ENCODE measurements at places on chromosomes 2 and 18.

GRCh38 chr2:40032650-40033319, 253.7 kb upstream of the THUMPD2 start:
- no peak for DNase-seq

GRCh38 chr2:120669121-120669952, 66.3 kb upstream of the GLI2 start:
- DNase-seq, result no peak

GRCh38 chr18:74184875-74185274, 36.6 kb downstream of the TIMM21 start:
- DNase-seq, result no peak

- DNase-seq, result no peak
Measured at GRCh38 chr2:234462218-234462992, 34.5 kb downstream of the ARL4C start.

DNA sequence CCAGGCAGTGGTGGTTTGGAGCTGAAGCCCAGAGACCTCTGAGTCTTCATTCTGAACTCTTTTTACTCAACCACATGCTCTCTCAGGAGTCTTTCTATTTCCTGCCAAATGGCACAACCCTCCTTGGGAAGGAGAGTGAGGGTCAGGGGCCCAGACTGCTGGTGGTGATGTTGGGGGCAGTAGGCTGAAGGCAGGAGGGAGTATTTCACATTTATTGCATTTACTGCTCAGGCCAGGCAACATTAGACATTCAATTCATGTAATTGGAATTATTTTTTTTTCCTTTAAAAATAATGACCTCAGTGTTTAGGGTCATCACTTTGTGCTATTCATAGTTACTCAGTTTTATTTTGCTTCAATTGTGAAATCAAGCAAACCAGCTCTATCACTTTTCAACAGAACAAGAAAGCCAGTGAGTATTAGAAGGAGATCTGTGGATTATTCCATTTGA, 311.3 kb upstream of the NT5C1B start:
- no peak for DNase-seq

- no peak for DNase-seq
Measured at GRCh38 chr2:147482111-147482895, 362.5 kb upstream of the ACVR2A start.

- no peak for DNase-seq
Measured at GRCh38 chr2:238869293-238870124, 21.6 kb downstream of the TWIST2 start.

- no peak for DNase-seq
Measured at GRCh38 chr2:67006373-67006960, 390.7 kb upstream of the ETAA1 start.

DNA sequence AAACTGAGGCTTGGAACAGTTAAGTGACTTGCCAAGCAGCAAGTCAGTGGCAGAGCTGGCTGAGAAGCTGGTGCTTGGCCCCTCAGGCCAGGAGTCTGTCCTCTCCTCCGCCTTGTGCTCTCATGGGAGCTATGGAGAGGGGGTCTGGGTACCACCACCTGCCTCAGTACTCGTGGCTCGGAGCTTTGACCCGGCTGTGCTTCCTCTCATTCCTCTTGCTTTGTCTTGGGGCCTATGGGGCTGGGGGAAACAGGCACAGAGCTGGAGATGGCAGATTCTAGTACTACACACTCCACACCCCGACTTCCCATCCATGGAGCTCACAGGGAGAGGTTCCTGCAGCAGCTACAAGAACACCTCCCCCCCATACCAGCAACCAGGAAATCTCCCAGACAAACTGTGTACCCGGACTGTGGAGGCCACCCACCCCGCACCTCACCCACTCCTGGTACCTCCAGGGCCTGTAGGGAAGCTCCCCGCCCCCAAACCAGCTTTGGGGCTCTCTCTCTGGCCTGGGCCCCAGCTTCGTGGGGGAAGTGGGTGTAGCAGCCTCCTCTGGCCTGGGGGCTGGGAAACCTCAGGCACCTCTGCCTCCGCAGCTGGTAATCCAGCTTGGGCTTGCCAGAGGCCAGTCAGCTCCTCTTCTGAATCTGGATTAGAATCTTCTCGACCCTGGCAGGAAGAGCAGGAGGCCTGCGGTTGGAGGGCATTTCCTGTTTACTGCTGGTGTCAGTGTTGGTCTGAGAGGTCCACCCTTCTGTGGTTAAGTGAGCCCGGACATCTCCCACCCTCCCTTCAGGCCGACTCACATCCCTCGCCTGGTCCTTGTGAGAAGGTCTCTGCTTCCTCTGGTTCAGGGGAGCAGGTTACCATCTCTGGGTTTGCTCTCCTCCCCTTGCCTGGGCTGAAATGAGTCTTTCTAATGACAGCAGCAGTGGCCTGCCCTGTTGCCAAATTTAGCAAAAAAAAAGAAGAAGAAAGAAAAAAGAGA, 22.3 kb upstream of the RHOB start:
- no peak for DNase-seq

GRCh38 chr2:102434655-102435381, 11.9 kb downstream of the IL18RAP start:
- DNase-seq, result no peak

DNA sequence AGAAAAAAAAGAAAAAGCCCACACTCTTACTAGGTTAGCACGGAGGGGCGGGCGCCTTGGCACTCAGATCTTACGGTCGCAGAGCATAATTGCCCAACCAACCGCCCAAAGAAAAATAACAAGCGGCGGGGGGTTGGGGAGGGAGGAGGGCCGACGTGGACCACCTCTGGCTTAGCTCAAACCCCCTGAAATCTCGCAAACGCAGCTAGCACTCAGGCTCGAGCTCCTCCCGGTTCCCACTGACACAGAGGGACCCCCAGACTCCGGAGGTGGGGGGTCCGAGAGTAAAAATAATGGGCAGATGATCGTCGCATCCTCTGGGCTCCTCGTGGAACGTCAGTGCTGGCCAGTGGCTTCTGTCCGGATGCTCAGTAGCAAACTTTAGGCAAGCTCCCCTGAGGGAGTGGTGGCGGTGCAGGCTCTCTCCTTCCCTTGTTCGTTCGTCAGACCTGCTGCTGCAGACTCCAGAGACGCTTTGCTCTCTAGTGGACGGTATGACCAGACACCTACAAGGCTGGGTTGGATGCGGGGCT, 12.0 kb downstream of the CATIP start:
- peak; percentile 75 for DNase-seq

DNA sequence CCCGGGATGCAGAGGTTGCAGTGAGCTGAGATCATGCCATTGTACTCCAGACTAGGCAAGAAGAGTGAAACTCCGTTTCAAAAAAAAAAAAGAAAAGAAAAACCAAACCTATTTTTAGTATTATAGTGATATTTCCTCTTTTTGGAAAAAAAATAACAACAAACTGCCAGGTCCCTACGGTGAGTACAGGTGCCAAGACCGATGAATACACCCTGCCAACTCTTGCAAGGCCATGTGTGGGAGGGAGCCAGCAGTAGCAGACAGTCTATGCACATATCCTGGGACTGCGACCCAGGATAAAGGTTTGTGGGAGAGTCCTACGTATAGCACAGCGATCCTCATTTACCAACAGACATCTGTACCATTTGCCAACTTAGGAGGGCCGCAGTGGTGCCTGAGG, 69.6 kb upstream of the DNMT3A start:
- no peak for DNase-seq

GRCh38 chr18:56019908-56020307, 431.9 kb upstream of the TCF4 start:
- DNase-seq, result no peak

- no peak for DNase-seq
Measured at GRCh38 chr2:37825586-37825985, 99.5 kb upstream of the RMDN2 start.

DNA sequence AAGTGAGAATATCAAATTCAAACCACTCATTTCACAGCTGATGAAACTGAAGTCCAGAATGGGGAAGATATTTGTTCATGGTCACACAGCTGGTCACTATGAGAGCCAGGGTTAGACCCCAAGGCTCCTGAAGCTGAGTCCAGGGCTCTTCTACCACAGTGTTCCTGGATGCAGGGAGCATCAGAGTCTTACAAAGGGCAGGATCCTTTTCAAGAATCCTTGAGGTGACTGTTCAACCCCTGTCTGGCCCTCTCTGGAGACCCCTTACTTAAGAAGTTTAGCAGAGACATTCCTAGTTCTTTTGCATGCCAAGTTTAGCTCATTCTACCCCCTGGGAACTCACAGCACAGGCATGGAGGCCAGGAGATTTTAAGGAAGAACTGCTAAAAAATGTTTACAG, 15.7 kb downstream of the PROKR1 start:
- DNase-seq, result no peak

DNA sequence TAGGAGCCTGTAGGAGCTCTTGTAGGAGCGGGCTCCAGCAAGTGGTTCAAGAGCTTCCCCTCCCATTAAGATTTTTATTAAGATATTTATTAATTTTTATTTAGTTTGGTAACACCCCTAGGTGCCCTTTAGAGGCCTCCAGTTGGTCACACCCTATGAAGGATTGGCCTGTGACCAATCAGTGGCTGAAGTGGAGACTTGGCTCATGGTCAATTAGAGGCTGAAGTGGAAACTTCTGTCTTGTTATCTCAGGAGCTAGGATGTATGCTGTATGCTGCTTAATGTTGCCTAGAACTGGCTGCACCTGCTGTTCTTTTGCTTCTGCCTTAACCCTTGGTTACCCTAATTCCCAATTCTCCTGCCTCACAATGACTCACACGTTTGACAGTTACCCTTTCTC, 48.7 kb downstream of the DHRS9 start:
- DNase-seq, result no peak

DNA sequence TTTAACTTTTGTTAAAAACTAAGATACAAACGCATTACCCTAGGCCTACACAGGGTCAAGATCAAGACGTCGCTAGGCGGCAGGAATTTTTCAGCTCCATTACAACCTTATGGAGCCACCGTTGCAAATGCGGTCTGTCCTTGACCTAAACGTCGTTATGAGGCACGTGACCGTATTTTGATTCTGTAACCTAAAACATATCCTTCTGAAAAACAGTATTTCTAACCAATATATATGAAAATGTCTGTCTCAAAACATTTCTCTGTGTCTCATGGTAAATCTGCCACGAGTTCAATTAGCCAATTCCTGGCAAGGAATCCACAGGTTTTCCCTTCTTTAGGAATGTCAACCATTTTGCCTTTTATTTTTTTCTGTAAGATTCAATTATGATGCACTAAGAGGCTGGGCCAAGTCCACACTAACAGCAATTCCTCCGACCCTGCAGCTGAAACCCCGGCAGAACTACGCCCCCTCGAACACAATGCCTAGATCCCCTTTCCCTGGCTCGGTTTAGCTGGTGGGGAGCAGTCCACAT, 1.7 kb downstream of the RTN4 start:
- no peak for DNase-seq

GRCh38 chr2:152694161-152694661, 23.1 kb downstream of the PRPF40A start:
- DNase-seq, result no peak

DNA sequence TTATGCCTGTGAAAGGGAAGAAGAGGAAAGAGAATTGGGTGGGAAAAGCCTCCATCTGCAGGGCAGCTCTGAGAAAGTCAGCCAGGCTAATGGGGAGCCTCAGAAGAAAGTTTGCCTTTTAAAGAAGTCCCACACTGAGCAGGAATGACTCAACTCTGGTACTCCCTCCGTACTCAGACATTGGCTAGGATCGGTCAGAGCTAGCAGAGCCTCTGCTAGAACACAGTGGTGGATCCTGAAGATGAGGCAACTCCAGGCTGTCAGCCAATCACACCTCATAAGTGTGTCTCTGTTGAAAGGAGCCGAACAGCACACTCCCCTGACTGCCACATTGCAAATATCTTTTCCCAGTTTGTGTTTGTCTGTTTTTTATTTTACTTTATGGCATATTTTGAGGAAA, 96.9 kb downstream of the HNRNPLL start:
- DNase-seq, result peak; percentile 77

Data from ascending aorta (tissue), 2 donors.